Tongue (tissue), 3 donors: ENCODE measurements at places on chromosomes 2 and 18.

GRCh38 chr18:58691256-58691655 lies 20.0 kb downstream of the MALT1 start:
- no peak for DNase-seq

GRCh38 chr2:157743051-157743450 lies 114.4 kb upstream of the ACVR1C start:
- DNase-seq, result no peak

- no peak for DNase-seq
These were observed 204.5 kb downstream of the ZFP36L2 start for GRCh38 chr2:43021791-43022509.

GRCh38 chr2:178394859-178395258 lies 56.1 kb downstream of the PRKRA start:
- DNase-seq, result no peak

GRCh38 chr18:54828986-54829385 lies 709 bp downstream of the RAB27B start:
- DNase-seq, result no peak

DNA sequence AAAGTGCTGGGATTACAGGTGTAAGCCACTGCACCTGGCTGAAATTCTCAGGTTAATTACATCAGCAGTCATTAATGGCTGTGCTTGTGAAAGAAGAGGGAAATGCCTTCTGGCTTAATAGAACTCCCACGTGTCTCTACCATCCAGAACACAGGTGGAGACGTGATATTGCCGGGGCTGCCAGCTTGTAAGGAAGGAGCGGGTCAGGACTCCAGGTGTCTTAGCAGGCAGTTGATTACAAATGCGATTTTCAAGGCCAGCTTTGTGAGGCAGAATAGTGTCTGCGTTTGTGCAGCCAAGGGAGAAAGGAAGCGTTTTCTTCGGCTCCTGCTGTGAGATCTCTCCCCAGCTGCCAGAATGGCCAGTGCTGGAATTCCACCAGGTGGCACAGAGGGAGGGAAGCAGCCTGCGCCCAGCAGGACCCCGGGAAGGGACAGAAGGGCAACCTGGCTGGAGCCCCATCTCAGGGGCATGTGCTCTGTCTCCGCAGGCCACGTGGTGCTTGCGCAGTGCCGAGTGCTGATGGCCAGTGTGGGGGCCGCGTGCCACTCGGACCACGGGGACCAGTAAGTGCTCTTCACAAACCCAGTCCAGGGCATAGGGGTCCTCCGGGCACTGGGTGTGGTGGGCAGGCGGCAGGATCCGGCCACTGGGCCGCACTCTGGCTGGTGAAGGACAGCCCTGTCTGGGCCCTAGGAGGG lies 3.7 kb upstream of the ESPNL start:
- no peak for DNase-seq

DNA sequence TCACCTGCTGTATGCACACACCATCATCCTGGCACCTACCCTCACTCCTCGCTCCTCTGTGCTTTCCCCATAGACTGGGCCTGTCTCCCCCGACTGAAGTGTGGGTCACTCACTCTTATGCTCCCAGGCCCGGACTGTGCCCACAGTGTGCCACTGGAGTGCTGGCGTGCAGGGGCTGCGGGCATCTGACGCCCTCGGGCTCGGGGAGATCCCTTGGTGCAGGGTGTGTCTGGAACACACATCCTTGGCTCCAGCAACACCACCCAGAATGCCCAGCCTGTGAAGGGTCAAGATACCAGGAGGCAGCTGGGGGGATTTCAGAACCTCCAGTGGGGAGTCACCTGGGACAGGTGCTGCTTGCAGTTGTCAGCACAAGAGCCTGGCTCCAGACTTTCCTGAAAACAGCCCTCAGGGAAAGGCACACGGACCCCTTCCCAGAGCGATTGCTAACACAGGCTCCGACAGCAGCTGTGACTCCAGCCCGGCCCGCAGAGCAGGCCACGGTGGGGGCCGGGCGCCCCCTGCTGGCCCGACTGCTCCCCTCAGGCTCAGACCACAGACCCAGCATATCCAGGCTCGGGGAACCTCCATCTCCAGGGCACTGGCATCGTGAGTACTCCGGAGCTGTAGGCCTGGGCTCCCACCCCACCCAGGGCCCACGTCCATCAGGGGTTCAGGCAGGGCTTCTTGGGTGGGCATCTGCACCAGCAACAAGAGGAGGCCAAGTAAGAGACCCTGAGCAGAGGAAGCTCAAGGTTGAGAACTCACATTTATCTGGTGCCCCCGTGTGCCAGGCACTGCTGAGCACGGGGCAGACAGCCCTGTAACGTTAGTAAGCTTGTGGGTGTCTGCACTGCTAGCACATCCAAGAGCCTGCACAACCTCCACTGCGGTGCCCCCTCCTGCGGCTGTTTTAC lies 8.6 kb downstream of the HS1BP3 start:
- peak; percentile 88 for DNase-seq

DNA sequence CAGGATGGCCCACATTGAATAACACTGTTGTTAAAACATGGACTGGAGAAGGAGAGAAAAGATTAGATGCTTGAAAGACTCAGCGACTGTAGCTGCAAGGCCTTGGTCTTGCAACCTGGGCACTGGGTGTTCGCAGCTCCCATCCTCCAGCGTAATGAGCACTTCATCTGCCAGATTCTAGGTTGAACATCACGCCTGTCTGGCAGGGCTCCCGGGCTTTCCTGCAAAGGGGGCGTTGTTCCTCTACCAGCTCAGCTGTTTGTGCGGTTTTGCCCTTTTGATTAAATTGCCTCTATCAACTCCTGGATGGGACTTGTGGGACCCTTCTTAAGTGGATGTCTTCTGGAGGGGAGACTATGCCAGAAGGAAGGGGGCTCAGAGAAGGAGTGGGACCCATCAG lies 215.4 kb downstream of the KLHL29 start:
- DNase-seq, result peak; percentile 73
